ENCODE measurements at places on chromosomes 3 and 15.

GRCh38 chr3:86654806-86655460 is 336.0 kb downstream of the VGLL3 start:
- DNase-seq = no peak

GRCh38 chr3:192825216-192825615 is 92.4 kb downstream of the MB21D2 start:
- no peak for DNase-seq

- no peak for DNase-seq
Measured at GRCh38 chr3:171110715-171111114, 84.2 kb upstream of the SLC2A2 start.

GRCh38 chr3:58647381-58648141 is 19.0 kb downstream of the FAM3D start:
- no peak for DNase-seq

- DNase-seq = no peak
Measured at GRCh38 chr15:57172925-57173324, 203.4 kb upstream of the CGNL1 start.

GRCh38 chr15:63912061-63912615 is 78.4 kb upstream of the HERC1 start:
- no peak for DNase-seq

DNA sequence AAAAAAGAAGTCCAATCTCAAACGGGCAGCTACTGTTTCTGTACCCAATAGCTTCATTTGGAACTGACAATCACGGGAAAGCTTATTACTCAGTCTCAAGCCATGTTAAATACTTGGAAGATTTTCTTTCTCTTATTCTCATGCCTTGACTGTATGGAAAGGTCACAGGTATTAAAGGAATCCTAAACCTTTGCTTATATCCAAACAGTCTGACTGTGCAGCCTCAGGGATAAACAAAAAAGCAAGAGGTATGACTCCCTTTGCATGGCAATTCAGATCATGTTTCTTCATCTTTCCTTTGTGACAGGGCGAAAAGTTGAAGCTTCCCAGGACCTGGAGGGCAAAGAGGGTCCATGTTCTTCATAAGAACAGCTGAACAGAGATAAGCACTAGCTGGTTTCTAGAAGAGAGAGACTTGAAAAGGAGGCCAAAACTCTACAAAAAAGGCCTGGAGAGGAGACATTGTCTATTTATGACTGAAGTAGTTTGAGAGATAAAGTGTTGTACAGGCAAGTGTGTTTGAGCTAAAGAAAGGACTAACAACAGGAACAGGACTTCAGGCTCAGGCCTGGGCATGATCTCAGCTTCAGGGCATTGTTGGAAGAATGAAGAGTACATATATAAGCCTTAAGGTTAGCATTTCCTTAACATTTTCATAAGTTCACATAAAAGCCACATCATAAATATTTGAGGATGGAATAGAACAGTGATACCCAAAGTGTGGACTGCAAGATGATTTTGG is 231.0 kb upstream of the THRB start:
- no peak for DNase-seq
